Breast epithelium (tissue), 4 donors: ENCODE measurements at places on chromosomes 4 and X. TPM values are rescaled to one million over a fixed set of nuclear protein-coding genes. Genes with fewer than 3 reads are reported as not detected.

The GPR78 gene
- total RNA-seq = 0.33 TPM

The RPS6KA6 gene
- 5.9 TPM for total RNA-seq

The CABS1 gene
- total RNA-seq = not detected

The PNMA3 gene
- total RNA-seq = under 0.01 TPM

The STARD8 gene
- total RNA-seq = 9.2 TPM

The VSIG1 gene
- not detected for total RNA-seq

The GPR82 gene
- total RNA-seq = 0.44 TPM

The SOX3 gene
- not detected for total RNA-seq

The POU3F4 gene
- not detected for total RNA-seq

The FAM149A gene
- 8.0 TPM for total RNA-seq

- H3K27me3 ChIP-seq = no peaks in the 10 kb centered on the region
- no peak for DNase-seq
- H3K4me1 ChIP-seq = no peaks in the 10 kb centered on the region
- H3K4me3 ChIP-seq = no peak overlapping the region
- no peaks in the 10 kb centered on the region for H3K36me3 ChIP-seq
Observed at GRCh38 chr4:128604840-128605239, 204.7 kb upstream of the JADE1 start.

GRCh38 chr4:7587433-7588405 is 153.0 kb upstream of the PSAPL1 start:
- no peak overlapping the region for H3K4me3 ChIP-seq
- no peak overlapping the region for H3K27ac ChIP-seq
- no peaks in the 10 kb centered on the region for H3K36me3 ChIP-seq
- no peak for DNase-seq
- H3K27me3 ChIP-seq = no peaks in the 10 kb centered on the region

GRCh38 chr4:114025176-114025777 is 45.8 kb upstream of the ARSJ start:
- H3K36me3 ChIP-seq = no peaks in the 10 kb centered on the region
- no peaks in the 10 kb centered on the region for H3K4me1 ChIP-seq
- no peak overlapping the region for H3K27ac ChIP-seq
- H3K4me3 ChIP-seq = no peak overlapping the region
- DNase-seq = no peak

- DNase-seq = no peak
- H3K36me3 ChIP-seq = no peaks in the 10 kb centered on the region
- no peak overlapping the region for H3K4me3 ChIP-seq
- H3K27me3 ChIP-seq = peaks cover 18% of the 10 kb centered on the region
- no peaks in the 10 kb centered on the region for H3K4me1 ChIP-seq
Observed at GRCh38 chrX:98607739-98608138, 1724.0 kb downstream of the RPA4 start.

DNA sequence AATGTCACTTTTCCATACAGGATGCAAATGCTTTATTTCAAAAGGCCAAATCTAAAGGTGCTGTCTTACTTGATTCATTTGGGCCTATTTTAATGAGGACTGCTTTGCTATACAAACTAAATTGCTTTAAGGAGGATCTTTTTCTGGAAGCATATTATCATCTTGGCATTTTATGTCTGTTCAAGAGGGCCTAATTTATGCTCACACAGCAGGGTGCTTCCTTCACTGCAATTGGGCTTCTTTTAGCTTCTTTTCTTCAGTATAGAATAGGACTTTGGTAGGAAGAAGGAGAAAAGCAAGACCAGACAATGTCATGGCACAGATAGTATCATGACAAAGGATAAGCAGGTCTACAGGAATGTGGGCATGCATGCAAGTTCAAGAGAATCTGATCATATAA is 222.4 kb upstream of the ANKRD50 start:
- H3K27ac ChIP-seq = no peak overlapping the region
- H3K4me3 ChIP-seq = no peak overlapping the region
- no peaks in the 10 kb centered on the region for H3K27me3 ChIP-seq
- H3K36me3 ChIP-seq = no peaks in the 10 kb centered on the region

DNA sequence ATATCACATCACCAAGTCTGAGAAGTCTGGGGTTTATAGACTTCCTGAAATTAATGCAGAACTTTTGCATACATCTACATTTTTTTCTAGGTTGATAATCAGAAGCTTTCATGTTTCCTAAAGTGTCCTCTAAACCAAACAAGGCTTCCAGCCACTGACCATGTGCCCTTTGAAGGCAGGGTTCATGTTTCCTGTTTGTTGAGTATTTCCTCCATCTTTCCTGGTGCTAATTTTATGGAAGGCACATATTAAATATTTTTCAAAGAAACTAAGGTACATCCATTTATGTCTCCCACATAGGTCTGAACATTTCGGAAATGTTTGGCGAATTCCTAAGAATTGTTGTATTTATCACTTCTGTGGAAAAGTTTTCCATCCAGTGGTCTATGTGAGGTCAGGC is 5.6 kb downstream of the GALNT7 start:
- no peak overlapping the region for H3K27ac ChIP-seq
- H3K4me1 ChIP-seq = peaks cover 8% of the 10 kb centered on the region
- DNase-seq = no peak
- no peak overlapping the region for H3K4me3 ChIP-seq

DNA sequence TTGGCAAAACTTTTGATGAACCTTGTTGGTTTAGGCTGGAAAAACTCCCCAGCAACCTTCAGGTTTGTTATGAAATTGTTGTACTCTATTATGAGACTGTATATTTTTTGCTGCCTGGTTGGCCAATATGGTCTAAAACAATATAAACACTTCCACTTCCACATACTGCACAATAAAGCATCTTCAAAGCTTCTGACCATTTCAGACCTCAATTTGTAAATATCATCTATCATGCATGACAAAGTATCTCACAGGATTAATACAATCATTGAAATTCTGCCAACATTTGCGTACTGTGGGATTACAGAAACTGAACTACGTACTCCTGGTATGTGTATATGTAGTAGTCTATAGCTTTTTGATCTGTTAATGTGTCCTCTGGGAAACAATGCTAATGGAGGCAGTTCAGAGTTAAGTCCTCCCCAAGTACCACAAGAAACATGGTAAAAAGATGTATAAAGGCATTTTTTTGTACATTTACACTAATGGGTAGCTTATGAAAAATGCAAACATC is 40.4 kb downstream of the GPC4 start:
- DNase-seq = no peak
- no peaks in the 10 kb centered on the region for H3K4me1 ChIP-seq
- no peaks in the 10 kb centered on the region for H3K27me3 ChIP-seq
- H3K4me3 ChIP-seq = no peak overlapping the region
- H3K27ac ChIP-seq = no peak overlapping the region

DNA sequence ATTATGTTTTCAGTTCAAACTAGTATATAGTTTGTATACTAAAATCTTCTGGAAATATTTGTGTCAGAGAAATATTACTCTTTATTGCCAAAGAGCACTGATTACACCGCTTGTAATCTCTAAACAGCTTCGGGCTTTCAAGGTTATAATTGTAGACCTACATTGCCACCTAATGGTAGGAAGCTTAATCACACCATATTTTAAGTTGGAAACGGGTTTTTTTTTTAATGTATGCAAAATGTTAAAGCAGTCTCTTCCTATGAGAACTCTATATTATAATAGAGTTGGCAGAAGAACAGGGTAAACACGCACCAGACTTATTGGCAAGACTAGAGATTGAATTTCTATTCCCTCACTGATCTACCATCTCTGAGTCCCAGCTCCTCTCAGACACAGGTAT is 19.5 kb upstream of the NFXL1 start:
- no peak overlapping the region for H3K4me3 ChIP-seq
- H3K36me3 ChIP-seq = no peaks in the 10 kb centered on the region
- H3K27me3 ChIP-seq = no peaks in the 10 kb centered on the region

- no peaks in the 10 kb centered on the region for H3K27me3 ChIP-seq
- H3K36me3 ChIP-seq = no peaks in the 10 kb centered on the region
- no peak for DNase-seq
- no peak overlapping the region for H3K27ac ChIP-seq
Observed at GRCh38 chr4:147461161-147461560, 19.7 kb upstream of the EDNRA start.

GRCh38 chrX:118261151-118261550 is 84.8 kb upstream of the WDR44 start:
- peaks cover 36% of the 10 kb centered on the region for H3K27me3 ChIP-seq
- H3K4me1 ChIP-seq = no peaks in the 10 kb centered on the region
- no peak for DNase-seq

GRCh38 chr4:150256841-150257730 is 178.8 kb downstream of the DCLK2 start:
- H3K4me1 ChIP-seq = no peaks in the 10 kb centered on the region
- H3K4me3 ChIP-seq = no peak overlapping the region
- no peak overlapping the region for H3K27ac ChIP-seq
- no peaks in the 10 kb centered on the region for H3K27me3 ChIP-seq
- no peaks in the 10 kb centered on the region for H3K36me3 ChIP-seq
- DNase-seq = no peak

DNA sequence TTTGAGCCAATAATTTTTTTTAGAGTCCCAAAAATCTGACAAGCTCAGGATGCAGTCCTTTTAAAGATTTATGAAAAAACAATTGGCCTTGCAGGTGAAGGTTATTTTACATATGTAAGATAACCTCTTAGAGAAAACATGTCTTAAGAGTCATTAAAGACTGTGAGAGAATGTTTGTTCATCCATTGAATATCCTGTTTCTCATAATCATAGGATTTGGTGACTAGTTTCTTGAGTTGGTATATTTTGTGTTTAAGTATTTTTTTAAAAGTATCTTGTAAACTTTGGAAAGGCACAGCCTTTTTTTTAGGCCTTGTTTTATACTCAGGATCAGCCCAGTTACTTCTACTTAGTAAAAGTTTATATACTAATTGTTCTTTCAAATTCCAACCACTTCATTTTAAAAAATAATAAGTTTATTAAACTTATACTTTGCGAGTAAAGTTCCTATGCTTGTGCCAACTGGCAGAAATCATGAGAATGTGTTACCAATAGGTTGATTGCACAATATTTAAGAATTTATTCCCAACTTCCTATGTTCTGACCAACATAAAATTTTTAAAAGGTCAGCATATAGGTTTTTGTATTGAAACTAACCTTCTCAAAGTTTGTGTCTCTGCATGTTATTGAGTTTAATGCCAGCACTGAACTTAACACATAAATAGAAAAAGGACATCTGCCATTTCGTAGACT is 40.0 kb upstream of the ARSJ start:
- no peaks in the 10 kb centered on the region for H3K27me3 ChIP-seq
- H3K4me3 ChIP-seq = no peak overlapping the region
- no peak for DNase-seq
- no peaks in the 10 kb centered on the region for H3K4me1 ChIP-seq

DNA sequence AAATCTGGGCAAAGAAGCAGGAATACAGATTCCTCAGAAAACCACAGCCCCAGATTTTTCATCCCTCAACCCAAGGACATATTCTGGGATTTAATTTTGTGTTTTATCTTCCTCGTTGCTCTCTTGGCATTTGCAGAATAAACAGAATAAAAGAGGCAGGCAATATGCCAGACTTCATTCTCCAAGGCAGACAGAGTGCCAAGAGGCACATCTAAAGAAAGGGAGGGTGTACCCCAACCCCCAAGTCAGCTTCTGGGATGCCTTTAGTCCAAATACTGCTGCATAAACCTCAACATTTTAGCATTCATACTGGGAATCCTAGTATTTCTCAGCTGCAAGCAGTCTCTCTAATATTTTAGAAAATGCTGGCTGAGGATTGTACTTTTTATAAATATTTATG is 629.2 kb downstream of the KLHL13 start:
- H3K27ac ChIP-seq = no peak overlapping the region
- H3K36me3 ChIP-seq = no peaks in the 10 kb centered on the region
- no peak for DNase-seq
- H3K4me1 ChIP-seq = no peaks in the 10 kb centered on the region
- H3K4me3 ChIP-seq = no peak overlapping the region

DNA sequence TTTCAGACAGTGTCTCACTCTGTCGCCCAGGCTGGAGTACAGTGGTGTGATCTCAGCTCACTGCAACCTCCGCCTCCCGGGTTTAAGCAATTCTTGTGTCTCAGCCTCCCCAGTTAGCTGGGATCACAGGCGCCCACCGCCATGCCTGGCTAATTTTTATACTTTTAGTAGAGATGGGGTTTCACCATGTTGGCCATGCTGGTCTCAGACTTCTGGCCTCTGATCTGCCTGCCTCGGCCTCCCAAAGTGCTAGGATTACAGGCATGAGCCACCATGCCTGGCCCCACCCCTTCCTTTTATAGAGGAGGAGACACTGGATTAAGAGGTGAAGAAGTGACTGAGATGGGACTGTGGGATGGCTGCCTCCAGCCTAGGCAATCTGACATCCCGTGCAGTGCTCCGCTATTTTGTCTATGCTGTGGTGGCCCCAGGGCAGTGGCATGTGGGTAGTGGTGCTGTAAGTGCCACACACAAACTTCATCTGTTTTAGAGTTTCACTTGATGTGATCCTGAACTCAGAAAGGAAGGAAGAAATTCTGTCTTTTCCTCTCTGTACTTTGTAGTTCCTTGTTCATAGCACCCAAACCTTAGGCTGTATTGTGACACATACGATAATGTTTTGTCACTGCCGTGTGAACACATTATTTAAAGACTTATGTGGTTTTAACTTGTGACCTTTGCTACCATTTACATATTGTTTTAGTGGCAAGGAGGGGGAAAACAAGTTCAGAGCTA is 48.9 kb downstream of the FNIP2 start:
- no peak overlapping the region for H3K4me3 ChIP-seq
- no peak overlapping the region for H3K27ac ChIP-seq
- DNase-seq = no peak
- H3K36me3 ChIP-seq = no peaks in the 10 kb centered on the region
- no peaks in the 10 kb centered on the region for H3K27me3 ChIP-seq

DNA sequence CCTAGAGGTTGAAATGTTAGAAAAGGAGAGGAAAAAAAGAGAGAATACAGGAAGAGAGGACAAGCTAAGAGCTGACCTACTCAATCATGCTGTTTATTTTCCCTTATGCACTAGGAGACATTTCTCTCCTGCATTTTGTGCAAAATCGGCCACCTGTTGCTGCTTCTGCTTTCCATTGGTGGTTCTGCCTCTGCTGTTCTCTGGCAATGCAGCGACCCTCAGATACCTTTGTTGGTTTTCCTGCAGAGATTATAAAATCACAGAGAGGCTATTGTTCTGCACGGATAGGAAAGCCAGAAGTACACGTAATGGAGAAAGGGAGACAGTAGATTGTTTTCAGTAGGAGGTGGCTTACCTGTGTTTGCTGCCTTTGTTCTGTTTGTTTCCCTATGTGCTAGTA is 108.9 kb downstream of the UNC5C start:
- no peaks in the 10 kb centered on the region for H3K36me3 ChIP-seq
- H3K27ac ChIP-seq = no peak overlapping the region
- no peak for DNase-seq
- H3K4me3 ChIP-seq = no peak overlapping the region
- no peaks in the 10 kb centered on the region for H3K27me3 ChIP-seq
- no peaks in the 10 kb centered on the region for H3K4me1 ChIP-seq

- H3K27ac ChIP-seq = peak overlapping the region; percentile 0
- peaks cover 4% of the 10 kb centered on the region for H3K27me3 ChIP-seq
- no peak for DNase-seq
- H3K36me3 ChIP-seq = no peaks in the 10 kb centered on the region
- H3K4me1 ChIP-seq = no peaks in the 10 kb centered on the region
Observed at GRCh38 chrX:155767051-155767875, 113.9 kb upstream of the VAMP7 start.

DNA sequence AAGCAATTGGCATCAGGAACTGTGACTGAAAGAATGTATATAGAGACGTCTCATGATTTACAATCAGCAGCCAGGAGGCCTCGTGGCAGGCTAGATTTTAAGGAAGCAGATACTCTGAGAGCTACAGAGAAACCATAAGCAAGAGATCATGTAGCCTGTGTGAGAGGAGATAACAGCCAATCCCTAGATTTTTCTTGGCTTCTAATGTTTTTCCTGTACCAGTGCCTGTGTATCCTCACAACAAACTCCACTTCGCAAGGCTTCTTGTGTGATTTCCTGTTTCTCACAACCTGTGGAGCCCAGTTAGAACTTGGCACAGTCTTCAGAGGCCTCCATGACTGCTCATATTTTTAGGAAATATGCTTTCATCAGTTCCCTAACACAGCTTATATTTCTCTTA is 147.9 kb downstream of the PTCHD1 start:
- no peak overlapping the region for H3K4me3 ChIP-seq
- H3K27me3 ChIP-seq = no peaks in the 10 kb centered on the region
- no peak for DNase-seq
- no peaks in the 10 kb centered on the region for H3K36me3 ChIP-seq
